ENCODE measurements at places on chromosomes 6 and 20.

DNA sequence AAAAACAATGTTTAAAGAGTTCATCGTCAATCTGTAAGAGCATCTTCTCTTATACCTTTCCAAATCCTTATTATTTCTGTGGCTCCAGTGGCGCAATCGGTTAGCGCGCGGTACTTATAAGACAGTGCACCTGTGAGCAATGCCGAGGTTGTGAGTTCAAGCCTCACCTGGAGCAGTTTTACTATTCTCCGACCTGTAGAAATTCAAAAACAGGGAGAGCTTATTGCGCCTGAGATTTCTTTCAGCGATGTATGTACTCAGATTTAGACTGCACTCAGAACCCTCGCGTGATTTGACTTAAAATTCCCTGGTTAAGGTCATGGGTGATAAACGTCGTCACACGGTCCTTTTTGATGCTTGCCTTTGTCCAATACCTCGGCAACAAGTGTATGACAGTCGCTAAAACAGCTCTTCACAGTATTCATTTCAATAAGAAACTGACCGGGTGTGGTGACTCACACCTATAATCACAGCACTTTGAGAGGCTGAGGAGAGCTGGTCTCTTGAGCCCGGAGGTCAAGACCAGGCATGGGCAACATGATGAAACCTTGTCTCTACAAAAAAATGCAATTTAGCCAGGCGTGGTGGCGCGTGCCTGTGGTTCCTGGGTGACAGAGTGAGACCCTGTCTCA, 11.9 kb downstream of the GPX5 start:
- no peak for DNase-seq
- peaks cover 13% of the 10 kb centered on the region for H3K27me3 ChIP-seq
- no peak overlapping the region for H3K27ac ChIP-seq
- no peaks in the 10 kb centered on the region for H3K36me3 ChIP-seq
- H3K4me1 ChIP-seq: peaks cover 11% of the 10 kb centered on the region

DNA sequence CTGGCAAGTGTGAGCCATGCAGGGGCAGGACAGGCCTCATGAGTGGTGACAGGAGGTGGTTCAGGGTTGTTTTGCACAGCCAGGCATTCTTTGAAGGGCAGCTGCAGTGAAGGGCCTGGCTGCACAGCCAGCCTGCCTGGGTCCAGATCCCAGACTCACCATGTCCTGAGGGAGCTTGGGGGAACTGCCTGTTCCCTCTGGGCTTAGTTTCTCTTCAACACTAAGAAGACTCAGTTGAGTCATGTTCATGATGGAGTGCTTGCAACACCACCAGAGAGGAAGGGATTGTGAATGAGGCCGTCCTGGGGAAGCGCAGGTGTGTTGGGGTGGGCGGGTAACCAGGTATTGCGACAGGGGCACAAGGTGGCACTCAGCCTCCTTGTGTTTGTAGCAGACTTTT, 102.4 kb downstream of the CDH26 start:
- no peaks in the 10 kb centered on the region for H3K27me3 ChIP-seq
- no peak overlapping the region for H3K4me3 ChIP-seq
- no peaks in the 10 kb centered on the region for H3K36me3 ChIP-seq
- peaks cover 43% of the 10 kb centered on the region for H3K4me1 ChIP-seq
- no peak for DNase-seq
- no peak overlapping the region for H3K27ac ChIP-seq

DNA sequence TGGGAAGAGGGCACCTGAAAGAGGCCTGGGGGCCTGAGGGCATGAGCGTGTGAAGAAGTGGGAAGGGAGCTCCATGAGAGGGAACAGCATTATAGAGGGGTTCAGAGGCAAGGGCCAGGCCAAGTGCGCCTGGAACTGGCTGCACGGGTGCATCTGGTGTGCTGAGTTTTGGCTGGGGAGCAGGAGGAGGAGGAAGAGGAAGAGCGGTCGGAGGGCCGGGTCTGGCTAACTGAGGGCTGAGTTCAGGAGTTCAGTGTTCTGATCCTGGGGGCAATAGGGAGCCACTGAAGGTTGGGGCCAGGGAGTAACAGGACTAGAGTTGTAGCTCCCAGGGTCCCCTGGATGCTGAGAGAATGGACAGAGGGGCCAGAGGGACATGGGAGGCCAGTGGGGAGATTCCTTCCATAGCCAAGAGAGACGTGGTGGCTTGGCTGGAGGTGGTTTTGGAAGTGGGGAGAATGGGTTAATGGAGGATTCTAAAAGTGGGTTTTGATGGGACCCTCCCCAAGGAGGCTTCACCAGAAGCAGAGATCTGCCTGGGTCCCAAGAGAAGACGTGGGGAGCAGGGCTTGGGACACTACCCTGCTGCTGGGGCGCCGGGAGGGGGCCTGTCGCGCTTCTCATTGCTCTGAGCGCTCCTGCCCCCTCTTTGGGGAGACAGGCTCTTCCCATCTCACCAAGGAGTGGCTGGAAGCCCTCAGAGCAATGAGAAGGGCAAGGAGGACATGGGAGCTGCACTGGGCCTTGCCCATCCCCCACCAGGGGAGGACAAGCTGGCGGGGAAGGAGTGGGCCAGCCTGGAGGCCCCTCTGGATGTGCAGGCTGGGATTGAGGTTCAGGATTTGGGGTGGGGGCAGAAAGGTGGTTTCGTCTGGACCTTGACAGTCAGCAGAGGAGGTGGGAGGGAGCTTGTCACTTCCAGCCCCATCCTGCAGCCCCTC, 28.7 kb downstream of the ZBP1 start:
- no peak overlapping the region for H3K27ac ChIP-seq
- H3K36me3 ChIP-seq: no peaks in the 10 kb centered on the region
- no peak overlapping the region for H3K4me3 ChIP-seq
- peaks cover 1% of the 10 kb centered on the region for H3K27me3 ChIP-seq

GRCh38 chr6:156776470-156776839, 723 bp upstream of the ARID1B start:
- H3K27ac ChIP-seq: peak overlapping the region; percentile 92
- H3K36me3 ChIP-seq: no peaks in the 10 kb centered on the region
- H3K4me3 ChIP-seq: peak overlapping the region; percentile 76
- H3K27me3 ChIP-seq: no peaks in the 10 kb centered on the region
- DNase-seq: no peak
- peaks cover 47% of the 10 kb centered on the region for H3K4me1 ChIP-seq

DNA sequence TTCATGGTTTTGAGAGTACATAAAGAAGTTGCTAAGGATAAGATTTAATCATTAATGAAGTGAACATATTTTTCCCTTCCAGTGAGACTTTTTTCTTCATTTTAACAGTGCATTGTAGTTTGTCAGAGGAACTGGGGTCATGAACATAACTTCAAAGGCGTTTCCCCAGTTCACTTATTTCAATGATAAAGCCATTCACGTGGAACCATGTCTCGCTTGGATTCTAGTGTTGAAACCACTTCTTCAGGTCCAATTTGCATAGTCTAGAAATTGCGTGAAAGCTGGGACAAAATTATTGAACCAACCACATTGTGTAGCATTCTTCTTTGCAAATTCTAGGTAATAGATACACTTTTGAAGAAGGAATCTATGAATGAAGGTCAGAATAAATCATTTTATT, 197.0 kb downstream of the CLIC5 start:
- no peaks in the 10 kb centered on the region for H3K36me3 ChIP-seq
- H3K4me3 ChIP-seq: no peak overlapping the region
- H3K27ac ChIP-seq: no peak overlapping the region
- no peaks in the 10 kb centered on the region for H3K27me3 ChIP-seq

DNA sequence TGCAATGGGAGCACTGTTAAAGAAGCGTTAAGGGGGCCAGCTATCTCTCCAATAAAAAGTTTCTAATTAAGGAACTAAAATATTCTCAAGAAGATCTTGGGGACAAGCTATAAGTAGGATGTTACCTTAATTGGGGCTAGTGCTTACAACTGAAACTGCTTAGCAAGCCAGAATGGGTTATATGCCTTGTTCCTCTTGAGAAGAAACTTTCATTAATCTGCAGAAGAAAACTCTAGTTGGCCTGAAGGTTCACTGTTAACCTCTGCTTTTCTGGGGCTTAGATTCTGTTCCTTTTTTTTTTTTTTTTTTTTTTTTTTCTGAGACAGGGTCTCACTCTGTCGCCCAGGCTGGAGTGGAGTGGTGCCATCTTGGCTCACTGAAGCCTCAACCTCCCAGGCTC, 82.2 kb downstream of the BACH2 start:
- no peak overlapping the region for H3K4me3 ChIP-seq
- no peak overlapping the region for H3K27ac ChIP-seq
- no peaks in the 10 kb centered on the region for H3K36me3 ChIP-seq
- H3K4me1 ChIP-seq: peaks cover 21% of the 10 kb centered on the region
- H3K27me3 ChIP-seq: no peaks in the 10 kb centered on the region

- H3K27me3 ChIP-seq: peaks cover 5% of the 10 kb centered on the region
- H3K27ac ChIP-seq: peak overlapping the region; percentile 77
- no peak overlapping the region for H3K4me3 ChIP-seq
- H3K4me1 ChIP-seq: peaks cover 32% of the 10 kb centered on the region
- peaks cover 3% of the 10 kb centered on the region for H3K36me3 ChIP-seq
- DNase-seq: no peak
Observed at GRCh38 chr6:150293423-150294173, 75.2 kb upstream of the IYD start.
